ENCODE measurements at places on chromosomes 6 and 20.

GRCh38 chr6:86942769-86943516 lies 5.6 kb downstream of the HTR1E start:
- no peak for DNase-seq

GRCh38 chr6:28082939-28083338 lies 2.6 kb downstream of the ZNF165 start:
- no peak for DNase-seq

DNA sequence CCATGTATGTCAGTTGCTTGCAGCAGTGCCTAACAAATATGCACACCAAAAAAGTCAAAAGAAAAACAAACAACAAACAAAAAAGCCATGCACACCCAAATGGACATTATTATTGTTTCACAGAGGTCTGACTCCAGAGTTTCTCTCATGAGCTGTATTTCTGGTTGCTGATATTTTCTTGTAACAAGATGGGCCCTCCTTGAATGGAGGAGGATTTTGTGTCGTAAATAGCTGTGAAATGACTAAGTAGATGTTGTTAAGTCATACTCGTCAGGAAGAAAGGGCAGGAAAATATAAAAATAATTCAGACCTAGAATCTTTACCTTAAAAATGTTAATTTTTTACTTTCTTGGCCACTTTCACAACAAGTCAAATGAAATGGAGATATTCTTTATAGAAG lies 96.0 kb downstream of the PLEKHG1 start:
- no peak for DNase-seq

GRCh38 chr6:126531286-126531685 lies 191.4 kb downstream of the CENPW start:
- DNase-seq, result no peak

- peak; percentile 47 for DNase-seq
Measured at GRCh38 chr6:74366634-74367033, 670.6 kb downstream of the CD109 start.

DNA sequence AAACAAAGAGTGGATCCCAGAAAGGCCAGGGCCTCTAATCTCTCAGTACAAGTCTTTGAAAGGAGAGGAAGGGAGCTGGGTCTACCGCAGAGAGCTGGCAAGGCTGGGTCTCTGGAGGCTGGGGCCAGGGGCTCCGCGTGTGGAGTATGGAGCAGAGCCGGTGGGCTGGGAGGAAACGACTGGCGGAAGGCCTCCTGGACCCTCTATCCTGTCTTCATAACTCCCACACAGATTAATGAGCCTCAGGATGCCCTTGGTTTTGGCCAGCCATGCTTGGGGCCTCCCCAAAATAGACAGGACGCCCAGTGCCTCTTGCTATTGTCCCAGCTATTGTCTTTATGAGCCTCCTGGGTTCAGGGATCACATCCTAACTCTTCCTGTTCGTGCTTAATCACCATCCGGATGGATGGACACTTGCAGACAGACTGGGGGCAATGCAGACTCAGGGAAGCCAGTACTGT lies 306.4 kb downstream of the DHX35 start:
- no peak for DNase-seq

GRCh38 chr20:23368316-23369071 lies 6.5 kb downstream of the GZF1 start:
- peak; percentile 15 for DNase-seq

DNA sequence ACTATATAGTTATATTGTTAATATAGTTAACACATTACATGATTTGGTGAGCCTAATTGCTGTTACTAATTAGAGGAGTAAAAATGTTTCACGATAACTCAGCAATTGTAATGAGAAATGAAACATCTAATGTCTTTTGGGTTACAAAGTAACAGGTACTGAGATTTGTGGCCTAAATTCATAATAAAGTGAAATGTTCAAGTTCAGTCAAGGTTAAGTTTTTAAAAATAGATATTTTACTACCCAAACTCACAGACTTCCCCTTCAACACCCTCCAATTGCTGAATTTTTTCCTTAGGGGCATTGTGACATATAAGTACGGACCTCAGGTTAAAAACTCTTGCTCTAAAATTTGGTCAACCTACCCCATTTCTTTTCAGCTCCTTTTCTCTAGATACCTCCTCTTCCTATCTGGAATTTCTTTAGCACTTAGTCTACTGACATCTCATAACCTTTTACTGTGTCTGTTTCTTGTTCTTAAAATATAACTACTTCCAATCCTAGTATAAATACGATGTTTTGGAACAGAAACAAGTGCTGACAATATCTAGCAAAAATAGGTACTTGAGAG lies 112.3 kb upstream of the PRSS16 start:
- no peak for DNase-seq

- DNase-seq, result peak; percentile 42
Measured at GRCh38 chr6:88890860-88891845, 72.3 kb downstream of the RNGTT start.

GRCh38 chr6:110618591-110619267 lies 142.3 kb upstream of the SLC22A16 start:
- peak; percentile 15 for DNase-seq

GRCh38 chr20:32651537-32651936 lies 22.2 kb downstream of the C20orf203 start:
- DNase-seq, result no peak

GRCh38 chr20:50283922-50284810 lies 93.5 kb downstream of the CEBPB start:
- DNase-seq, result peak; percentile 79

DNA sequence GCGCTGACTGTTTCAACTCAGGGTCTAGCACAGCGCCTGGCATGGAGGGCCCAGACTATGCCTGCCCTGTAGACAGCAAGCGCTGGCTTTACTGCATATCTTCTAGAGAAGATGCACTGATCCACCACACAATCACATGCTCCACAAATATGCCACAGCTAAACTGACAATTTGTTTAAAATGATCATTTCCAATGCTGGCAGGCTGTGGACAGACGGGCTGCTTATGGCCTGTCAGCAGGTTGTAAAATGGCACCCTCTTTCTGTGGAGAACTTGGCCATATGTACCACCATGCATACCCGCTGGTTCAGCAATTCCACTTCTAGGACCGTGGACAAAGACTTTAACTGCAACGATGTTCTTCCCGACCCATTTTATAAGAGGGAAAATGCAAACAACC lies 40.8 kb downstream of the STAU1 start:
- DNase-seq, result no peak

DNA sequence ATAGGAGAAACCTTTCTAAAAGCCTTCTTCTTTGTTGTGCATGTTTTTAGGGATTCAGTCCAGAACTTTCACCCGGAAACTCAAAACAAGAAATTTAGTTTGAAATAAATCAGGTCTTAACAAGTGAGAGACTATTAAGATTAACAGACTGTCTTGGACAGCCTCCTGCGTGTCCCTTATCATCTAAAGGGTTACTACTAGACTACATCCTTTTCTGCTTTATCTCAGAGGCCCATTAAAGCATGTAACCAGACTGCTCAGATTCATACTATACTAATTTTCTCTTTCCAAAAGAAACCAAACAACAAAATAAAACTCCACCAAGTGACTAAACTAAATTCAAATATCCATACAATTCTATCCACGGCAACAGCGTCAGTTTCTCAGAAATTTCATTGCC lies 173.8 kb downstream of the GMPR start:
- no peak for DNase-seq

GRCh38 chr6:44126320-44127149 lies 717 bp downstream of the MRPL14 start:
- DNase-seq, result peak; percentile 81

GRCh38 chr6:158503846-158504245 lies 56.0 kb upstream of the TMEM181 start:
- no peak for DNase-seq

GRCh38 chr20:25571240-25571639 lies 14.1 kb downstream of the NINL start:
- DNase-seq, result no peak

- peak; percentile 53 for DNase-seq
Measured at GRCh38 chr6:28134015-28134414, 7.7 kb upstream of the ZKSCAN8 start.

- DNase-seq, result peak; percentile 76
Measured at GRCh38 chr20:39338469-39339376, 376.6 kb downstream of the DHX35 start.

DNA sequence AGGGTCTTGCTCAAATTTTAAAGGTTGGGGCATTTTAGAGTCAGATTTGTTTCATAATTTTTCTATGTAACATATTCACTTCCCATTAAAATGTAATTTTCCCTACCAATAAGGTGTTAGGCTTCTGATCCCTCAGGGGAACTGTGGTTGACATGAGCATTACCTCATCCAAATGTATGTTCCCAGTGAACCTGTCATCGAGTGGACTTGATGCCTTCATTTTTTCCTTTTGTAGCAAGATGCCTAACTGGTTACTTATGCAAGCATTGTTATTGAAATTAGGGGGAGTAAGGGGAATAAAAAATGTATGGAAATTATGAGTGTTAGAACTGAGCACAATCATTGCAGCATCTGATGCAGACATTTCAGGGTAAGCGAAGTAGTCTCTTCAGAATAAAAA lies 360.5 kb downstream of the BCKDHB start:
- peak; percentile 80 for DNase-seq

DNA sequence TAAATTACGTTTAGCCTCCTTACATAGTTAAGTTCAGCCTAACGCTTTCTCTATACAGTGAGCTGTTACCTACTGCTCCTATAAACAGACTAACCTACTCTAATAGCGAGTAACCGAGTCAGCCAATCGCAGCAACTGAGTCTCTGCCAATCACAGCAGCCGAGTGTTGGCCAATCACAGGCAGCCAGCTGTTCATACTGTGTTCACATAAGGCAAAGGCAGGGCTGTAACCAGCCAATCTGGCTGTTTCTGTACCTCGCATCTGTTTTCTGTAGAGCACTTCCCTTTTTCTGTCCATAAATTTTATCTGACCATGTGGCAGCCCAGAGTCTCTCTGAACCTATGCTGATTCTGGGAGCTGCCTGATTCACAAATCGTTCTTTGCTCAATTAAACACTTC lies 263.9 kb upstream of the JARID2 start:
- no peak for DNase-seq

DNA sequence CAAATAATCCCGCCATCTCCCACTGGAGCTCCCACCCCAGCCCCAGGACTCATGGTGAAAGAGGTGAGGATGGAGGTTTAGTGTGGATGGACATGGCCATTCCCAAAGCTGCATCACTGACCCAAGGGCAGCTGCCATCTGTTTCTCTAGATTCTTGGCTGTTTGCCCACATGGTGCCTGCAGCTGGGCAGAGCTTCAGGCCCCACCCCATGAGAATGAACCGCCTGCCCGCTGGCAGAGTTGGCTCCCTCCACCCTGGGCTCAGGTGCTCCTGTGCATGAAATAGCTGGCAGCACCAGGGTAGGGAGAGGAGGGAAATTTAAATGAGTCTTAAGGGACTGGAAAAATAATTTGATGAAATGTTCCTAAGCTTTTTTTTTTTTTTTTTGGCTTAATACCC lies 17.4 kb downstream of the SCML4 start:
- no peak for DNase-seq

DNA sequence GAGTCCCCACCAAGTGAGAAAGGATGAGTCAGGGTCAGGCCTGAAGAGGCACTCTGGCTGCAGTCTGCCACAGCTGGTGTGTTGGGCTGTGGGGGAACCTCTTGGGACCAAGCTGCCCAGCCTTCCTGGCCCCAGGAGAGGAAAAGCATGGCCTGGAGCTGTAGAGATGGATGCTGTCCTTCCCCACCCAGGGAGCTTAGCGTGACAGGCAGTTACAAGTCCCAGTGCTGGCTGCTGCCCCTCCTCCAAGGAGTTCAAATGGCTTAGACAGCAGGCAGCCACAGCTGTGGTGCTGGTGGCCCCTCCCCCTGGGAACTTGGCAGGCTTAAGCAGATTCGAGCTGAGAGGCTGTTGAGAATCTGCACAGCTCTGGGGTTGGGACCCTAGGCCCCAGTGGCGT lies 253.2 kb downstream of the PLCB1 start:
- DNase-seq, result peak; percentile 99

DNA sequence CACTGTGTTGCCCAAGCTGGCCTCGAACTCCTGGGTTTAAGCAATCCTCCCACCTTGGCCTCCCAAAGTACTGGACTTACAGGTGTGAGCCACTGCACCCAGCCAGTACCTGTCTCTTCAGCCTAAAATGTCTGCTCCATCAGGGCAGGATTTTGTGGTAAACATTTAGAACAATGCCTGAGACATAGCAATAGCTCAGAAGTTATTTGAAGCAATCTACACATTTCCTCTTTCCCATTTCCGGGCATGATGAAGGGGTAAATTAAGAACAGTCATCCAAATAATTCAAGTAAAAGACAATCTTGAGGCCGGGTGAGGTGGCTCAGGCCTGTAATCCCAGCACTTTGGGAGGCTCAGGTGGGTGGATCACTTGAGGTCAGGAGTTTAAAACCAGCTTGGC lies 69.0 kb upstream of the ZNF217 start:
- DNase-seq, result no peak

DNA sequence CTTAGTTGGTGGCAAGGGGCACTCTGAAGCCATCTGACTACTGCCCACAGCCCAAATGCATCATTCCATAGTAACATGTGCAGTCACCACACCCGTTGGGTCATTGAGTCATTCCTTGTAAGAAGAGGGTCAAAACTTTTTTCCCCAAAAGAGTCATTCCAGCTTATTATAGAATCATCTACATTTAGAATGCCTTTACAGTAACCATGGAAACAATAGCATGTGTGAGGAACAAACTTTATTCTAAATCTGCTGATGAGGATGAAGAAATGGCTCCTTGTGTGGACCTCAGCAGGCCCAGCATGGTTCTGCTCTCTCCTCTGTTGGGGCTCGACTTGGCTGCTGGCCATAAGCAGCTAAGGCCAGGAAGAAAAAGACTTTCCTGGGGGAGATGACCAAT lies 111.2 kb upstream of the PTPRT start:
- DNase-seq, result no peak

DNA sequence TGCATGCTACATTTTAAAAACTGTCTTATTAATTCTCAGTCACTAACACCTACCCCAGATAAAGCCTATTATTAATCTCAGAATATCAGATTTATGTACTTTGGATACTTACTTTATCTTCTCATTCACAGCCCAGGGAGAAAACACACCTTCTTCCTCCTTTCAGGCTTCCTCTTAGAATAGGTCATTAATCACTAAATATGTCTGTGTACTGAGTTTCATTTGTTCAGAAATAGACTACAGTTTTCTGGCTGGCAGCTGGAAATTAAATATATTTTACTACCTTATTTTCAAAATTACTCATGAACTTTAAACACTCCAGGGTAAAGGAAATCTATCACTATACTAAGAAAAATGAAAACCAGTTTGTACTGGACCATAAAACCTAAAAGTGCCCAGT lies 147.7 kb upstream of the DST start:
- DNase-seq, result no peak

- DNase-seq, result peak; percentile 89
Measured at GRCh38 chr6:147099974-147100373, 104.2 kb upstream of the STXBP5 start.

- peak; percentile 19 for DNase-seq
Measured at GRCh38 chr20:56945057-56945456, 316.0 kb downstream of the TFAP2C start.
